Immature natural killer cell (primary cell): ENCODE measurements at places on chromosomes 16 and 17.

DNA sequence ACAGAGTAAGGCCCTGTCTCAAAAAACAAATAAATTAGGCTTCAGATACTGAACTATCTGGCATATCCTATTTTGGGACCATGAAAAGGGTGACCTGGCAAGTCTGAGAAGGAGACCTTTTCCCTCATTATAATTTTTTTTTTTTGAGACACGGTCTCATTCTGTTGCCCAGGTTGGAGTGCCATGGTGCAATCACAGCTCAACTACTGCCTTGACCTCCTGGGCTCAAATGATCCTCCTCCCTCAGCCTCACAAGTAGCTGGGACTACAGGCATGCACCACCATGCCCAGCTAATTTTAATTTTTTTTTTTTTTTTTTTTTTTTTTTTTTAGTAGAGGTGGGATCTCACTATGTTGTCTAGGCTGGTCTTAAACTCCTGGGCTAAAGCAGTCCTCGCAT, 37.3 kb downstream of the PLCG2 start:
- no peak for DNase-seq

GRCh38 chr17:67569015-67569451, 148.7 kb upstream of the NOL11 start:
- no peak for DNase-seq

DNA sequence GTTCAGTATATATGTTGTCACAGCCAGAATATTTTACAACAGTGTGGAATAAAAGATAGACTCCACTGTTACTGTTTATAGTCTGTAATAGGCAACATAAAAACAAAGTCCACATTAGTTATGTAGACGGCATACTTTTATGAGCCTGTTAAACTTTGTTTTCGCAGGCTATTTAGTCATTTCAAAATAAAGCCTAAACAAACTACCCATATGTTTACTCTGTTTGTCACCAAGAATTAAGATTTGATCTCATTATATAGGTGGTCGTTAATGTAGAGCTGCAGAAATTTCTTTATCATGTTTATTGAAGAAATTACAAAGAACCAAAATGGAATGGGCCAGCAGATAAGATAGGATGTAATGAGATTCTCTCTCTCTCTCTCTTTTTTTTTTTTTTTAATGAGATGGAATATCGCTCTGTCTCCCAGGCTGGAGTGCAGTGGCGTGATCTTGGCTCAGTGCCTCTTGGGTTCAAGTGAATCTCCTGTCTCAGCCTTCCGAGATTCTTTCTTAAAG, 943.8 kb upstream of the SOX9 start:
- DNase-seq = no peak

- DNase-seq = no peak
Observed at GRCh38 chr17:71327376-71328059, 793.3 kb upstream of the SOX9 start.

DNA sequence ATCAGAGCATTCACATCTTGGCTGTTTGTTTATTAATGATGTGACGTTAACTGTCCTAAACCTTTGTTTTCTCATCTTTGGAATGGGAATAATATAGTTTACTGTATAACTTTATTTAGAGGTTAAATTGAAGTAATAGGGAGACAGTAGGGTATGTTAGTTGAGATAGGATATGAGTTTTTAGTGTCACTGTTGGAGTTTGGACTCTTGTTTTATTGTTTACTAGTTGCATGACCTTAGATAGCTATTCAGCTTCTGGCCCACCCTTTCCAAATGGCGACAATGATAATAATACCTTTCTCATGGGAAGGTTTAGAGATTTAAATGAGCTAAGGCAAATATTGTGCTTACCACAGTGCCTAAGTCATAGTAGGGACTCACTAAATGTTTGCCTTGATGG, 28.2 kb upstream of the CDC6 start:
- DNase-seq = no peak

- no peak for DNase-seq
Observed at GRCh38 chr17:35028531-35029262, 34.8 kb downstream of the RFFL start.

- no peak for DNase-seq
Observed at GRCh38 chr16:68999114-68999513, 106.3 kb upstream of the HAS3 start.

DNA sequence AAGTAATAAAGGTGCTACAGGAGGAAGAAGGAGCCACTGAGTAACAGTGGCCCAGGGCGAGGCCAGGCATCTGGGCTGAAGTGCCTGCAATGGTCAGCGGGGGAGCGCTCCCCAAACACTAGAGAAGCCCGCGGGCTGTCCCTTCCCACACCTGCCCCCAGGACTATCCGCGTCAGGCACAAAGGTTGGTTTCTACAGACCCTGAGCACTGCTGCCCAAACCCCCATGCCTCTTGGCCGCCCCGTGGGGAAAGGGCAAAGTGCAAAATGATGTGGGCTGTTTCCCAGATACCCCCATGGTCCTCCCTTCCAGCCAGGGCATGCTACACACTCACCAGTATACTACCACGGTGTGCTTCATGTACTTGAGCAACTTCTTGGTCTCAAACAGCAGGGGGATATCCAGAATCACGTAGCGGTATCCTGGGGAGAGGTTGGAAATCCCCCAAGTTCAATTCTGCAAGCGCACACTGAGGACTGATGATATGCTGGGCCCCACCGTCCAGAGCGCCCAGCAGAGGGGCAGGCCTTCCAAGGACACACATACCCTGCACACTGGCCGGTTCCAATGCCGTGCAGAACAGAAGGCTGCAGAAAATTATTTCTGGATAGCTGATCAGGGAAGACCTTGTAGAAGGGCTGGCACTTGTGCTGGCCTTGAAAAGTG, 21.5 kb downstream of the DCAKD start:
- no peak for DNase-seq

DNA sequence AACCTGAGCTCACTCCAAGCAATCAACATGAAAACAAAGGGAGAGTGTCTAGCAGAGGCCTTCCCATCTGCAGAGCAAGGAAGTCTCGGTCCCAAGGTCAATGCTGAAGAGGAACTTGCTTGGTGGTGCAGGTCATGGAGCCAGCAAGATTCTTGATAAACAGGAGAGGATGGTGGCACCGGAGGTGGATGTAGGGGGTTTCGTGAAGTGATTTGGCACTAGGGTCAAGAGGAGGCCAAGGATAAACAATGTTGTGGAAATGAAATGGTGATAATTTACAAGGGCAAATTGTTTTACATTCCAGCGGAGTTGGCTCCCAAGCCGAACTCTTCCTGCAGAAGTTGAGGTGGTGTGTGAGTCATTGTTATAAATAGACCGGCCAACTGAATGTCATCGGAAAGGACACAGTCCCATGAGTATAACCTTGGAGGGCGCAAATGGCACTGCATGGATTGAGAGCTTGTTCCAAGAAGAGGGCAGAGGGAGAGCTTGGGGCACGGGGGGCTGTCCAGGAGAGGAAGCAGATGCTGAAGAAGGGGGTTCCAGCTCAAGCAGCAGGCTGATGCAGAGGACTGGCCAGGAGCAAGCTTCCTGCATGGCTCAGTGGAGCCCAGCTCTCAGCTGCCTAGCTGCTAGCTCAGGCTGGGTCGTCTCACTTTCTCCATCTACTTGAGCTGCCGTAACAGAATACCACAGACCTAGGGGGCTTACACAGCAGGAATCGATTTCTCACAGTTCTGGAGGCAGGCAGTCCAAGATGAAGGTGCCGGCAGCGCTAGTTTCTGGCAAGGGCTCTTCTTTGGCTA, 136.6 kb downstream of the COPRS start:
- no peak for DNase-seq

DNA sequence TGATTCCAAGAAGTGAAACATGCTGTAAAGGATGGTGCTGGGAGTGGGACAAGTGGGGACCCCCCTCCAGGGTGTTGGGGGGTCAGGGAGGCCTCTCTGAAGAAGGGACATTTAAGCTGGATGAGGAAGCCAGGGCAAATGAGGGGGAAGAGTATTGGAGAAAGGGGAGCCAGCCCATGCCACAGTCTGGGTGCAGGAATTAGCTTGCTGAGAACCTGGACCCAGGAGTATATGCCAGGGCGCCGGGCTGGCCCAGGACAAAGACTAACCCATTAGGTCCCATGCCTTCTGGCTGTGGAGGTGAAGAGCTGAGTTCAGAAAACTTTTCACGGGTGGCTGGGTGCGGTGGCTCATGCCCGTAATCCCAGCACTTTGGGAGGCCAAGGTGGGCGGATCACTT, 45.6 kb upstream of the PIK3R6 start:
- DNase-seq = no peak

DNA sequence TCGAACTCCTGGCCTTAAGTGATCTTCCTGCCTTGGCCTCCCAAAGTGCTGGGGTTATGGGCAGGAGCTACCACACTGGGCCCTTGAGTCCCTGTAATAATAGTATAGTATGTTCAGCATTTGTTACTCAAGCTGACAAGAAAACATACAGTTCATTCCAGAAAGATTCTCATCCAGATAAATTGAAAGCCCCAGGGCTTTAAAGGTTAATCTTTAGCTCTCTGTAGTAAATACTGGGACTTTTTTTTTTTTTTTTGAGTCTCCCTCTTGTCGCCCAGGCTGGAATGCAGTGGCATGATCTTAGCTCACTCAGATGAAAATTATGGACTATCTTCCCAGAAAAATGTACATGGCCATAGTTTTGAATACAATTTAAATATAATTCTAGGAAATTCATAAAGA, 11.0 kb downstream of the BRCA1 start:
- no peak for DNase-seq

DNA sequence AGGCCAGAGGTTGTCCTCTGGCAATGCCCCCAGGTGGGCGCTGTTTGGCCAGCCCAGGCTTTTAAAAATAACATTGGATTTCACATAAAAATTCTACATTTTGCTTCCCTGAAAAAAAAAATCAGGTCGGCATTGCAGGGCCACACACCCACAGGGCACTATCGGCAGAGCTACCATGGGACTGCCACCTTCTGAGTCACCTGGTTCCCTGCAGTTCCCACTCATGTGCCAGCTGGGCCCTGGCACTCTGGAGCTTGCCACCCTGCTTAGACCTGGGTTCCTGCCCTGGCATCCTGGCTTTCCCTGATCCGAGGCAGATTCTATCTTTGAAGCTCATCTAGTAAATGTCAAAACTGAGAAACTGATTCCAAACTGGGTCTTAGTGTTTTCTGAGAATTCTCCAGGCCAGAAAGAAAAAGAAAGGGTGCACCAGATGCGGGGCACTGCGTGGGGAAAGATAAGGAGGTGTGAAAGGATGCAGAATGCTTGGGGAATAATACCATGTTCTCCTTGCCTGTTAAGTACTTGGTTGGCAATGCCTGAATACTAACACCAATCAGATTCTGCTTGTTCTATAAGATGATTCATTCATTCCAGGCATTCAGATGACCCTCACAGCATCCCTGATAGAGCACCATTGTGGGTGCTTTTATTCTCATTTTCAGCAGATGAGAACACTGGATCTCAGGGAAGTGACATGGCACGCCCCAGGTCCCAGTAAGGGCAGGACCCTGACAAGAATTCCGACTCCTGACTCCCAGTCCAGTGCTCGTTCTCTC, 51.8 kb downstream of the RAI1 start:
- DNase-seq = no peak

DNA sequence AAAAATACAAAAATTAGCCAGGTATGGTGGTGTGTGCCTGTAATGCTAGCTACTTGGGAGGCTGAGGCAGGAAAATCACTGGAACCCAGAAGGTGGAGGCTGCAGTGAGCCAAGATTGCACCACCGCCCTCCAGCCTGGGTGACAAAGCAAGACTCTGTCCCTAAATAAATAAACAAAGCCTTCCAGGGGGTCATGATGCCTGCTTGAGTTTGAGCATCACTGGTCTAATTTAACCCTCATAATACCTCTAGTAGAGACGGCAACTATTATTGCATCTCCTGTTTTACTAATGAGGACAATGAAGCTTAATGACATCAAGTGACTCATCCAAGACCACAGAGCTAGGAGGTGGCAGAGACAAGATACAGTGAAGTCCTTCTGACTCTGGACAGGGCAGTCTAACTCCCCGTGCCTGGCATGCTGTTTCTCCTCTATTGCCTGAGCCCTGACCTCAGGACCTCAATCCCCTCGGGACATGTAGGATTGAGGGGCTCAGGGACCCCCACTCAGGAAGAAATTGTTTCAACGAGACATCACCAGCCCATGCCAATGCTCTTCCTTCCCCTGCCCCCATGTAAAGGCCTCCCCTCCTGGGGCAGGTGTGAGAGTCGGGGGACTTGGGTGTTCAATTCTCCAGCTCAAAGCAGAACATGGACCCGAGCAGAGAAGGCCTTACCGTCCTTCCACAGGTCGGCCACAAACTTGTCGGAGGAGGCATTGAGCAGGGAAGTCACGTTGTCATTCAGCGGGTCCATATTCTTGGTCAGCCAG, 102.9 kb downstream of the NDE1 start:
- no peak for DNase-seq

GRCh38 chr16:75099738-75100602, 16.6 kb downstream of the LDHD start:
- DNase-seq = peak; percentile 25

GRCh38 chr16:1607971-1608370, 3.9 kb downstream of the IFT140 start:
- DNase-seq = no peak

GRCh38 chr16:51146256-51146924, 4.7 kb downstream of the SALL1 start:
- DNase-seq = no peak

DNA sequence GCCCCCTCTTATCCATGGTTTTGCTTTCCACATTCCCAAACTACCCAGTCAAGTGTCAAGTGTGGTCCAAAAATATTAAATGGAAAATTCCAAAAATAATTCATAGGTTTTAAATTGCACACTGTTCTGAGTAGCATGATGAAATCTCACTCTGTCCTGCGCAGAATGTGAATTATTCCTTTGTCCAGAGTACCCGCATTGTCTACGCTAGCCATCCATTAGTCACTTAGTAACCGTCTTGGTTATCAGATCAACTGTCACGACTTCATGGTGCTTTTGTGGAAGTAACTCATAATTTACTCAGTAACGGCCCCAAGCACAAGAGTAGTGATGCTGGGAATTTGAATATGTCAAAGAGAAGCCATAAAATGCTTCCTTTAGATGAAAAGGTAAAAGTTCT, 94.9 kb downstream of the SLC39A11 start:
- DNase-seq = no peak

GRCh38 chr16:89354325-89354724, 136.0 kb downstream of the ANKRD11 start:
- DNase-seq = no peak

DNA sequence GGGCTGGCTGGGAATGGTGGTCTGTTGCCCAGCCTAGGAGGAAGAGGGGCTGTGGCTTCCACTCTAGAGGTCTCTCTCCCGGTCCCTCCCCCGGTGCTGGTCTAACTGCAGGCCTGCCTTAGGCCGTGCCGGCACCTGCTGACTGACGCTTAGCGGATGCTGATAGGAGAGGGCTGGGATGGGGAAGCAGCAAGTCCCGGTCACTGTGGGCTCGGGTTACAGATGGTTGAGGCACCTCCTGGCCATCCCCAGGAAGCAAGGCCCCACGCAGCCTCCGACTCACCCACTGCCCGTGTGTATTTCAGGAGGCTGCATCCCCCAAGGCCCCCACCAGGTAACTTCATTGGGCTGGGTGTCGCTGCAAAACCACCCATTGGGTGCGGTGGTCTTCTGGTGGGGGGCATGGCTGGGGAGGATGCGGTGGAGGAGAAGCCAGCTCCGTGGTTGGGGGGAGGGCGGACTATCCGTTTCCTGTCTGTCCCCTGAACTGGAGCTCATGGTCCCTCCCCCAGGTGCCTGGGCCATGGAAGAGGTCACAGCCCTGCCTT, 278.9 kb downstream of the SEC14L1 start:
- DNase-seq = peak; percentile 45

- no peak for DNase-seq
Observed at GRCh38 chr17:41535764-41536481, 7.8 kb upstream of the KRT19 start.

- no peak for DNase-seq
Observed at GRCh38 chr17:66002812-66003211, 189.1 kb downstream of the CEP112 start.
